ENCODE measurements at places on chromosomes 2 and 18. TPM values are rescaled to one million over a fixed set of nuclear protein-coding genes. Genes with fewer than 3 reads are reported as not detected.
A peak's percentile ranks its signal among the peaks of the same experiment; 100 is the strongest.

The COBLL1 gene
- 24.3 TPM for total RNA-seq

The SULT1C4 gene
- 3.5 TPM for total RNA-seq

The ATP6V1C2 gene
- total RNA-seq, result 0.27 TPM

The COL5A2 gene
- 313 TPM for total RNA-seq

The MALT1 gene
- 14.4 TPM for total RNA-seq

GRCh38 chr2:171574149-171574795 is 52.0 kb downstream of the CYBRD1 start:
- DNase-seq, result peak; percentile 95

- DNase-seq, result no peak
Measured at GRCh38 chr2:102755284-102755683, 6.5 kb upstream of the TMEM182 start.
